ENCODE measurements at places on chromosomes 7 and 10. TPM values are rescaled to one million over a fixed set of nuclear protein-coding genes. Genes with fewer than 3 reads are reported as not detected.

Gene PARP12
- 23.4 TPM for total RNA-seq

Gene SMC3
- 47.2 TPM for total RNA-seq

Gene CPA1
- 30.2 TPM for total RNA-seq

Gene HOXA10
- not detected for total RNA-seq

Gene SPDYE3
- not detected for total RNA-seq

- no peaks in the 10 kb centered on the region for H3K36me3 ChIP-seq
- H3K4me3 ChIP-seq: no peak overlapping the region
- H3K27ac ChIP-seq: no peak overlapping the region
- no peaks in the 10 kb centered on the region for H3K27me3 ChIP-seq
- DNase-seq: no peak
- no peaks in the 10 kb centered on the region for H3K4me1 ChIP-seq
Measured at GRCh38 chr7:17058568-17058967, 176.8 kb upstream of the AGR3 start.

GRCh38 chr10:102384606-102385429, 10.7 kb upstream of the NFKB2 start:
- no peak overlapping the region for H3K27ac ChIP-seq
- H3K36me3 ChIP-seq: no peaks in the 10 kb centered on the region
- H3K27me3 ChIP-seq: no peaks in the 10 kb centered on the region
- H3K4me3 ChIP-seq: no peak overlapping the region

- H3K36me3 ChIP-seq: no peaks in the 10 kb centered on the region
- no peak overlapping the region for H3K4me3 ChIP-seq
- no peak overlapping the region for H3K27ac ChIP-seq
- no peaks in the 10 kb centered on the region for H3K27me3 ChIP-seq
- no peak for DNase-seq
Measured at GRCh38 chr10:116654816-116655215, 34.1 kb downstream of the PNLIPRP2 start.

GRCh38 chr10:125156739-125157480, 3.5 kb downstream of the CTBP2 start:
- H3K27ac ChIP-seq: no peak overlapping the region
- peak overlapping the region; percentile 91 for H3K4me3 ChIP-seq
- no peaks in the 10 kb centered on the region for H3K27me3 ChIP-seq
- H3K4me1 ChIP-seq: peaks cover 21% of the 10 kb centered on the region

GRCh38 chr7:63925626-63926460, 72.8 kb upstream of the ZNF722 start:
- H3K27me3 ChIP-seq: no peaks in the 10 kb centered on the region
- H3K27ac ChIP-seq: peak overlapping the region; percentile 96
- peak; percentile 86 for DNase-seq
- H3K4me1 ChIP-seq: peaks cover 4% of the 10 kb centered on the region
- H3K36me3 ChIP-seq: no peaks in the 10 kb centered on the region
- peak overlapping the region; percentile 46 for H3K4me3 ChIP-seq

GRCh38 chr10:77333610-77334340, 303.8 kb downstream of the KCNMA1 start:
- H3K4me3 ChIP-seq: no peak overlapping the region
- no peak for DNase-seq
- no peaks in the 10 kb centered on the region for H3K4me1 ChIP-seq
- H3K27me3 ChIP-seq: no peaks in the 10 kb centered on the region
- H3K36me3 ChIP-seq: no peaks in the 10 kb centered on the region
- no peak overlapping the region for H3K27ac ChIP-seq

DNA sequence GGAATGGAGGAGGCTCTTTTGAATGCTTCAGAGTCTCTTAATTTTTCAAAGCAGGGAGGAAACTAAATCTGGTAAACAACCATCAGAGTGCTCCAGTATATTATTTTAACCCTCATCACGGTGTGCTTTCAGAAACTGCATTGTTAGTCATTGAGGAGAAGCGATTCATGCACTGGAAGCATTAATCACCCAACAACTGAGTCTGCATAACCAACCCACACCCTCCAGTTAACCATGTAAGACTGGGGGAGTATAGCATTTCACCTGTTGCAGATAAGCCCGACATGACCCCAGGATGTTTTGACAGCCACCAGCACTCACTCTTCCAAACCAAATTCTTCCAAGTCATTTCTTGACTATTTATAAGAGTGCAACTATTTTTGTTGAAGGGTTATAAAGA, 257.6 kb downstream of the GATA3 start:
- H3K36me3 ChIP-seq: no peaks in the 10 kb centered on the region
- H3K4me1 ChIP-seq: no peaks in the 10 kb centered on the region
- H3K4me3 ChIP-seq: no peak overlapping the region
- DNase-seq: no peak
- no peaks in the 10 kb centered on the region for H3K27me3 ChIP-seq

GRCh38 chr7:84490661-84491060, 296.1 kb upstream of the SEMA3A start:
- no peaks in the 10 kb centered on the region for H3K36me3 ChIP-seq
- no peaks in the 10 kb centered on the region for H3K4me1 ChIP-seq
- DNase-seq: no peak
- H3K4me3 ChIP-seq: no peak overlapping the region

- no peaks in the 10 kb centered on the region for H3K36me3 ChIP-seq
- no peak overlapping the region for H3K4me3 ChIP-seq
- H3K27me3 ChIP-seq: no peaks in the 10 kb centered on the region
- no peaks in the 10 kb centered on the region for H3K4me1 ChIP-seq
- no peak for DNase-seq
- H3K27ac ChIP-seq: no peak overlapping the region
Measured at GRCh38 chr10:5595994-5596471, 70.4 kb downstream of the ASB13 start.

DNA sequence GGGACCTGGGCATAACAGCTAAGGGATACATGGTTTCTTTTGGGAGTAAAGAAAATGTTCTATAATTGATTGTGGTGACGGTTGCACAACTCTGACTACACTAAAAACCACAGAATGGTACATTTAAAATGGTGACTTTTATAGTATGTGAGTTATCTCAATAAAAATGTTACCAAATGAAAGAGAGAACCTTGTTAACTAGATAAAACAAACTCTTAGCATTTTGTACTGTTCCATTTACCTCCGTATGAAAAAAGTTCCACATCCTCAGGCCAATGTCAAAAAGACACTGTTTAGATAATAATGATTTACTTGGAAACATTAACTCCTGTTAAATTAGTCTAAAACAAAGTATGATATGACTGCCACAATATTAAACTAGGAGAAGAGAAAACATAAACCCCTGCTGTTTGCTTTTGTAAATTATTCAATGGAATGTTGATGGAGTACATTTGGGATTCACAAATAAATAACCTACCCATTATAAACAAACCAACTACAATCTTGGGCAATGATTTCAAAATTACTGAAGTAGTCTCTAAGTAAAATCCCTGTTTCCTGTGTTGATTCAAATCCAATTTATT, 60.7 kb downstream of the SMURF1 start:
- H3K27me3 ChIP-seq: no peaks in the 10 kb centered on the region
- no peak overlapping the region for H3K4me3 ChIP-seq
- DNase-seq: no peak
- H3K27ac ChIP-seq: no peak overlapping the region

Measured in ovary (tissue), 10 donors.